Panc1 (cell line): ENCODE measurements at places on chromosomes 3 and 15.
A peak's percentile ranks its signal among the peaks of the same experiment; 100 is the strongest.

- no peaks in the 10 kb centered on the region for H3K36me3 ChIP-seq
- no peak for DNase-seq
- no peak overlapping the region for H3K27ac ChIP-seq
- H3K4me1 ChIP-seq: no peaks in the 10 kb centered on the region
These were observed 921.4 kb downstream of the MCTP2 start for GRCh38 chr15:95152741-95153140.

GRCh38 chr3:85851071-85851470 is 892.3 kb downstream of the CADM2 start:
- H3K4me1 ChIP-seq: no peaks in the 10 kb centered on the region
- H3K36me3 ChIP-seq: no peaks in the 10 kb centered on the region
- no peak overlapping the region for H3K27ac ChIP-seq
- no peak for DNase-seq
- H3K4me3 ChIP-seq: no peak overlapping the region

DNA sequence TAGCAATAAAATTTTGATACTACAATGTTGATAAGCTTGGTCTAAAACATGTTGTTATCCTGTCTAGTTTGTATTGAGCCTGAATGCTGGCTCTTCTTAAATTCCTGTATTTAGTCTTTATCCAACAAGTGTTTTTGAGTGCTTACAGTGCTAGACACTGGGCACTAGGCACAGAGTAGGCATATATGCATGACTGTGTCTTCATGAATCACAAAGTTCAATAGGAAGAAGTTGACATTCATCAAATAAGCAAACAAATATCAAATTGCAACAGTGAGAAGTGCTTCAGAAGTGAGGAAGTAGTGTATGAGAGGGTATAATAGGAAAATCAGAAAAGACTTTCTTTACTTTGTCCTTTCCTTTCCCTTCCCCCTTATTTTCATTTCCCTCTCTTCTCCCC is 6.8 kb downstream of the CD96 start:
- no peaks in the 10 kb centered on the region for H3K4me1 ChIP-seq
- H3K27me3 ChIP-seq: no peaks in the 10 kb centered on the region
- no peak for DNase-seq
- no peaks in the 10 kb centered on the region for H3K36me3 ChIP-seq

DNA sequence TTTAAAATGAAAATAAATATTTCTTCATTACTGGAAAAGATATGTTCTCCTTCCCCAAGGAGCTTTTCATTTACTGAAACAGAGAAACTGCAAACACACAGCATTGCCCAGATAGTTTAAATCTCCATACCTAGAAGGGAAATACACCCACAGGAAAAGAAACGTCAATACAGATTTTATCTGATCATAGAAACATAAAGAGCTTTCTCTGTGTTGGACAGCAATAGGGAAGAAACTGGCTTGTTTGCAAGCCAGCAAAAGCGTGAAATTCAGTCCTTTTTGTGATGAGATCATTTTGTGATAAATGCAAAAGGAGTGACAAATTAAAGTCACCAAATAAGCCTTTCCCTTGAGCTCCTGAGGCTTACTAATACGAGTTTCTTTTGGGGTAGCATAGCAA is 398.0 kb downstream of the TIGIT start:
- no peak for DNase-seq
- no peaks in the 10 kb centered on the region; the same call in 1 of the 2 replicates for H3K36me3 ChIP-seq
- H3K27me3 ChIP-seq: no peaks in the 10 kb centered on the region
- no peak overlapping the region for H3K27ac ChIP-seq
- H3K4me3 ChIP-seq: no peak overlapping the region

DNA sequence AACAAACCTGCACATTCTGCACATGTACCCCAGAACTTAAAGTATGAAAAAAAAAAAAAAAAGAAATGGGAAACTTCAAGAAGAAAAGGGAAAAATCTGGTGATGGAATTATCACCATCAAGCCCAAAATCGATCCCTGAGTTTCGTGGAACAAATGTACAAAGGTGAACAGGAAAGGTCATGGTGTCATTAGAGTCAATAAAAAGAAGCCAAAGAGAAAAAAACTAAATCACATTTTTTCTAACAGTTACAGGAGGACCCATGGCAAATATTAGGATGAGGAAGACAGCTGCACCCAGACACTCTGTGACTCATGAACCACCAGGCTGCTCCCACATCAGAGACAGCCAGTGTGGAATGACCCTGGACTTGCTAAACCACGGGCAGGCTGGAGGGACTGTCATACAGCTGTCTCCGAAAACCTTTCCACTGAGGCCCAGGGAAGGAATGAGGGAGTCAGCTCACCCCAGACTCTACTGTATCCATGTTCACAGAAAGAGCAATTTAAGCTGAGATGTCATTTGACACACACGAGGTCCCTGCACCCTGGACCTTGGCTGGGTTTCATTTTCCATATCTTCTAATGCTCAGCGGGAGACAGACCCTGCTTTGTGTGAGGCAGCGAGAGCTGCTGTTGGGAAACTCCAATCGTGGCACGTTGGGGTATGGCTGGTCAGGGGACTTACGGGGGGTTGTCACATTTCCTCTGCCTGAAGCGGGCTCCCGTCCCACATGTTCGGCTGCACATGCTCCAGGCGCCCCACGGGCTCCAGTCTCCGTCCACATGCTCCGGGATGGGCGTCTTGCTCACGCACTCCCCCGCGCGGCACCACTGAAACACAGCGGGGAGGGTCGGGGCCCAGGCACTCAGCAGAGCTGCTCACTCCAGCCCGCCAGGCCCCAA is 210.2 kb downstream of the ADAMTS17 start:
- H3K4me3 ChIP-seq: peak overlapping the region; percentile 45
- H3K27me3 ChIP-seq: peaks cover 3% of the 10 kb centered on the region
- no peak for DNase-seq

GRCh38 chr15:66456211-66456610 is 41.4 kb downstream of the SNAPC5 start:
- no peak overlapping the region for H3K4me3 ChIP-seq
- H3K27ac ChIP-seq: no peak overlapping the region
- no peaks in the 10 kb centered on the region for H3K4me1 ChIP-seq
- no peaks in the 10 kb centered on the region for H3K27me3 ChIP-seq

DNA sequence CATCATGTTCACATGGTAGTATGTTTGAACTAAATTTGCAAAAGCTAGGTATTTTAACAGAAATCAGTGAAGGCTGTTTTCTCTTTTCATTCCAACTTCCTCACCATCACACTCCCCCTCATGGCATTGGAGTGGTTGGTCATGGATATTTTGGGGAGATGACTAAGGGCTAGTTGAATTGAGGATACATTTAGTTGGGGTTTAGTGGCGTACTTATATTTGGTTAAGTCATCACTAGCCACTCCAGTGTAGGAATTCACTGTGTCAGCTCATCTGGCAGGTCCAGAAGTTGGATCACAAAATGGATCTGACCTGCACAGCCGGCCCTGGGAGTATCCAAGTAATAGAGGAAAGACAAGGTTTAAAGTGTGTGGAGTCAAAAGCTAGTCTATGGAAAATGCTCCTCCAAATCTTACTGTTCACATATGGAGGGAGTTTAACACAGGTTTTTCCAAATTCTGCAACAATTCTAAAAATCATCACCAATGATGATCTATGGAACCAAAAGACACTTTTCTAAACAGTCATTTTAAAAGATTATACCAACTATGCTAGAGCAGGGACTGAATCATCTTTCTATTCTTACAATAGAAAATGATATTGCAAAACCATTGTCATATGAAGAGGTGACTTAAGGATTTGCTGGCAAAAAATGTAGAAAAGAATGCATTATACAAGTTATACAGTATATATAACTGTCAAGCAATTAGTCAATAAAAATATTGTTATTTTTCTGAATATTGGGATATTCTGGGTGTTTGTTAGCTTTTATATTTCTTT is 247.8 kb upstream of the PEX5L start:
- H3K4me1 ChIP-seq: no peaks in the 10 kb centered on the region
- H3K36me3 ChIP-seq: no peaks in the 10 kb centered on the region
- H3K4me3 ChIP-seq: no peak overlapping the region
- no peak for DNase-seq

DNA sequence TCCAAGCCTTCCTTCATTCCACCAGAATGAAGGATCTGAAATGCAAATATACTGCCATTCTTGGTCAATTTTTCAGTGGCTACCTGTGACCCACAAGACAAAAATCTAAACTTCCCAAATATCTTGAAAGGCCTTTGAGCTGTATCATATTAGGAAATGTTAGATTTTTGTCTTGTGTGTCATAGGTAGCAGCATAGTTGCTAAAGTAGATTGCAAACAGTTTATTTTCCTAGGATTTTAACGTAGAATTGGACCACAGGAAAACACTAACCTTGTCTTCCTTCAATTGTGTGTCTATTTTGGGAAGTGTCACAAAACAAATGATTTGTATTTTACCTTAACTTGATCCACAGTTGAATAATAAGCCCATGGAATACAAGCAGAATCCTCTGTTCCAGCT is 42.4 kb downstream of the CP start:
- no peak overlapping the region for H3K4me3 ChIP-seq
- H3K36me3 ChIP-seq: peaks cover 9% of the 10 kb centered on the region; the same call in 1 of the 2 replicates
- H3K4me1 ChIP-seq: peaks cover 25% of the 10 kb centered on the region
- DNase-seq: peak; percentile 20
- H3K27me3 ChIP-seq: no peaks in the 10 kb centered on the region

DNA sequence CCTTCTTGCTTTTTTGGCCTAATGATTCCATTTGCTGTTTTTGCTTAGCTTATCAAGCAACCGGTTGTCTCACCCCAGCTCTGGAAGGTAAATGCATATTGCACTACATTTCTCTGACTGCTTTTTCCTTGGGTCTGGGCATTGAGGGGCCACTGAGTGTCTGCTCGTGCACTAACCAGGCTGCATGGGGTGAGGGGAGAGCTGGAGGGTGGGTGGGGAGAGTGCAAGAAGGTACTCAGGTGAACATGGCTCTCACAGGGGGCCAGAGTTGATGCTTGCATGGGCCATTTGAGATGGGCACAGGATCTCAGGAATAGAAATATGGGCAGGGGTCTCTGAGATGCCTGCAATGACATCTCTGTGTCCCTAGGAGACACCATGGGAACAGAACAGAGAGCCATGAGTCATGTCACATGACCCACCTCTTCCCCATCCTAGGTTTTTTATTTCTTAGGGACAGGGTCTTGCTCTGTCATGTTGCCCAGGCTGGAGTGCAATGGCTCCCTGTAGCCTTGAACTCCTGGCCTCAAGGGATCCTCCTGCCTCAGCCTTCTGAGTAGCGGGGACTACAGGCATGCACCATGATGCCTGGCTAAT is 6.2 kb downstream of the ALPK3 start:
- no peaks in the 10 kb centered on the region for H3K4me1 ChIP-seq
- H3K27ac ChIP-seq: no peak overlapping the region
- H3K4me3 ChIP-seq: no peak overlapping the region
- H3K36me3 ChIP-seq: no peaks in the 10 kb centered on the region

- H3K4me1 ChIP-seq: peaks cover 88% of the 10 kb centered on the region
- H3K27me3 ChIP-seq: no peaks in the 10 kb centered on the region
- H3K27ac ChIP-seq: peak overlapping the region; percentile 99
- no peak overlapping the region for H3K4me3 ChIP-seq
These were observed 152.4 kb downstream of the PGPEP1L start for GRCh38 chr15:98855067-98855814.

DNA sequence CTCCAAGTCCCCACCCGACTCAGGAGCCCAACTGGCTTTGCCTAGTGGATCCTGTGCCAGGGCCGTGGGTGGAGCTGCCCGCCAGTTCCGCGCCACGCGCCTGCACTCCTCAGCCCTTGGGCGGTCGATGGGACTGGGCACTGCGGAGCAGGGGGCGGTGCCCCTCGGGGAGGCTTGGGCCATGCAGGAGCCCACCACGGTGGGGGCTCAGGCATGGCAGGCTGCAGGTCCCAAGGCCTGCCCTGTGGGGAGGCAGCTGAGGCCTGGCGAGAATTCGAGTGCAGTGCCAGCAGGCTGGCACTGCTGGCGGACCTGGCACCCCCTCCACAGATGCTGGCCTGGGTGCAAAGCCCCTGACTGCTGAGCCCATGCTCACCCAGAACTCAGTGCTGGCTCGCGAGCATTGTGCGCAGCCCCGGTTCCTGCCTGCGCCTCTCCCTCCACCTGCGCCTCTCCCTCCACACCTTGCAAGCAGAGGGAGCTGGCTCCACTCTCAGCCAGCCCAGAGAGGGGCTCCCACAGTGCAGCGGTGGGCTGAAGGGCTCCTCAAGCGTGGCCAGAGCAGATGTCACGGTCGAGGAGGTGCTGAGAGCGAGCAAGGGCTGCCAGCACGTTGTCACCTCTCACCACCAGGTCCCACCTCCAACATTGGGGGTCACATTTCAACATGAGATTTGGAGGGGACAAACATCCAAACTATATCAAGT is 122.7 kb downstream of the USP13 start:
- no peak overlapping the region for H3K27ac ChIP-seq
- no peak for DNase-seq
- no peaks in the 10 kb centered on the region for H3K36me3 ChIP-seq

DNA sequence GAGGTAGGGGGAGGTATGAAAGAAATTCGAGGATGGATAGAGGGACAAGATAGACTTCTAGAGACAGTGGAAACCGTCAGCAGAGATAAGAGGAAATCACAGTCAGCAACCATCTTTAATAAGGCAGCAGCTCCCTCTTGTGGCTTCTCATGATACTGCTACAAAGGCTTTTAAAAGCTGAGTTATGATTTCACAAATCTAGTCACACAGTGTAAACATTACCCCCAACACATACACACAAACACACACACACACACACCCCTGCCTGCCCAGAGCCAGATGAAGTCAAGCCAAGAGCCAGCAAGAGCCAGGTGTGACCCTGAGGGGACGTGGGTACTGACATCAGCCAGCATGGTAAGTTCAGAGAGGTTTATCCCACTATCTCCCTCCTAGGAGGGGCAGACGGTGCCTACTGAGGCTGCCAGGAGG is 18.9 kb upstream of the TGM5 start:
- no peak overlapping the region for H3K27ac ChIP-seq
- no peak overlapping the region for H3K4me3 ChIP-seq
- no peaks in the 10 kb centered on the region for H3K36me3 ChIP-seq
- no peaks in the 10 kb centered on the region for H3K27me3 ChIP-seq
- DNase-seq: peak; percentile 67

GRCh38 chr15:48222627-48223026 is 16.5 kb downstream of the SLC12A1 start:
- no peak overlapping the region for H3K27ac ChIP-seq
- no peak overlapping the region for H3K4me3 ChIP-seq
- H3K27me3 ChIP-seq: peaks cover 11% of the 10 kb centered on the region
- no peaks in the 10 kb centered on the region for H3K4me1 ChIP-seq
- no peak for DNase-seq
- H3K36me3 ChIP-seq: no peaks in the 10 kb centered on the region

GRCh38 chr3:179074656-179075055 is 3.0 kb upstream of the ZMAT3 start:
- DNase-seq: no peak
- peaks cover 12% of the 10 kb centered on the region; the same call in 1 of the 2 replicates for H3K4me1 ChIP-seq
- H3K4me3 ChIP-seq: no peak overlapping the region
- H3K36me3 ChIP-seq: no peaks in the 10 kb centered on the region

DNA sequence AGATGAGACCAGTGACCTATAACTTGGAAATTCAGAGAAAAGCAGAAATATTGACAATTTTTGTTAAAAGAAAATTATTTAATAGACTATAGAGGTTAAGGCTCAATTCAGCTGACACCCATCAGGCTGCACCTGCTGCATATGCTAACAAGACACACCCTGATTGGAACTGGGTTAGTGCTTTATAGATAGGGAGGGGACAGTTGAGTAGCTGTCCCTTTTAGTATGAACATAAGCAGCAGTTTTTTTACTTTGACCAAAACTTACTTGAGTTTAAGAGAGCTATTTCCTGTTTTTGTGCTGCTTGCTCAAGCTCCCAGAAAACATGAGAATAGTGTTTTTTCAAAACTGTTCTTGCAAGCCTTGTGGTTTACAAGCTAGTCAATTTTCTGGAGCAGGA is 292.6 kb downstream of the LRRC3B start:
- no peak overlapping the region for H3K4me3 ChIP-seq
- H3K36me3 ChIP-seq: no peaks in the 10 kb centered on the region
- H3K4me1 ChIP-seq: no peaks in the 10 kb centered on the region
- no peak for DNase-seq
